Endothelial cell of umbilical vein (primary cell): ENCODE measurements at places on chromosomes 5 and 9.

- DNase-seq, result no peak
Measured at GRCh38 chr5:72380492-72381274, 60.5 kb downstream of the PTCD2 start.

DNA sequence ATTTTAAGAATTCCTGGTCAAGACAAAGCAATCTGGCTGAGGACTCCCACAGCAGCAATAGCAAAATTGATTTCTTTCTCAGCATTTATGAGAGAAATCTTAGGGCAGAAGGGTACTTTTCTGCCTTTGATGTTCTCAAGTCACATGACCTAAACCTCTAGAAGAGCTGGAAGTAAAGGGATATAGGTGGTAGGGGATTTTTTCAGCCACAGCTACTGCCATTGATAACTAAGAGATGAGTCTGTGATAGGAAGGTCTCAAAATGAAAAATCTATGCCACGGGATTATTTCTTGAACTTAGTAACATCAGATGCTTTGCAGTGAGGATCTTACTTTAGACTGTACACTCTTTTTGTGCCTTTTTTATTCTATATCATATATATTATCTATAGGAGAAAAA lies 35.6 kb downstream of the IL6ST start:
- no peak for DNase-seq

GRCh38 chr5:155004138-155004744 lies 9.3 kb upstream of the KIF4B start:
- DNase-seq, result peak; percentile 56

GRCh38 chr9:71925834-71926233 lies 14.4 kb downstream of the C9orf85 start:
- no peak for DNase-seq

GRCh38 chr5:89255845-89256463 lies 373.0 kb upstream of the MEF2C start:
- DNase-seq, result peak; percentile 8

DNA sequence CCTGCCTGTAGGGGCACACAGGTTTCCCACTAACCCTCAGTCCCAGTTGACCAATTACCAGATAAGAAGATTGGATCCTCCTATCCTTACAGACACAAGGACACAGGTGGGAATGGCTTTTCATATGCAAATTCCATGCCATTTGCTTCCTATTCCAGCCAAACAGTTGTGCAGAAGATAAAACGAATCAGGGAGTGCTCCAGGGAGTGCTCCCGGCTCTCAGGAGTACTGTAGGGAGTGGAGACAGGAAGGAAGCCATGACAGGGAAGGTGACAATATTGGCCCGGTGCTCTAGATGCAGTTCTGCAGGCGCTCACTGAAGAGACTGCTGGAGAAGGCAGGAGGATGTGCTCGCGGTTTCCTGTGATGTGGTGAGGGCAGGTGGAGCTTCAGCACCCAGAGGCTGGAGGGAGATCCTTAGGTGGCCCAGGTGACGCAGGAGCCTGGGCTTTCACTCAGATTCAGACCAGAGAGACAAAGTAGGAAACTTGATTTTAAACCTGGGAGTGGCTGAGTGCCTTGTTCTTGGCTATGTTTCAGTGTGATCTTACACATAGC lies 260.0 kb downstream of the AUH start:
- DNase-seq, result no peak

DNA sequence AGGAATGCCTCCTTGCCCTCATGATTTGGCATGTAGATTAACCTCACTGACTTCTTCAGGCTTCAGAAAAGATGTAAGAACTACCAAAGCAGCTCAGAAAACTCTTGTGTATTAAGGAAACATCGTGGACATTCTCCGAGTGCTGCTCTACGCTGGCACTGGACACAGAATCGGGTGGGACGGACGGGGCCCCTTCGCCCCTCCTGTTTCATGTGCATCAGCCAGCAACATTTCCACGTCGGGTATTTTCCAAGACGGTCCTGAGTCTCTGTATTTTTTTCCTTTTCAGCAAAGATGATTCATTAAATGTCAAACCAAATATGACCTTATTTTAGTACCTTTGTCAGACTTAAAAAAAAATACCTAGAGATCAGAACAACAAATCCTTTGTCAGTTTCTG lies 583.6 kb downstream of the CCDC171 start:
- no peak for DNase-seq

GRCh38 chr9:113446323-113446740 lies 17.2 kb upstream of the RGS3 start:
- peak; percentile 79 for DNase-seq

- DNase-seq, result no peak
Measured at GRCh38 chr5:44356231-44356630, 33.0 kb downstream of the FGF10 start.

- no peak for DNase-seq
Measured at GRCh38 chr9:82600536-82601292, 462.2 kb downstream of the RASEF start.

- peak; percentile 17 for DNase-seq
Measured at GRCh38 chr9:124662561-124662960, 108.5 kb downstream of the NR6A1 start.

DNA sequence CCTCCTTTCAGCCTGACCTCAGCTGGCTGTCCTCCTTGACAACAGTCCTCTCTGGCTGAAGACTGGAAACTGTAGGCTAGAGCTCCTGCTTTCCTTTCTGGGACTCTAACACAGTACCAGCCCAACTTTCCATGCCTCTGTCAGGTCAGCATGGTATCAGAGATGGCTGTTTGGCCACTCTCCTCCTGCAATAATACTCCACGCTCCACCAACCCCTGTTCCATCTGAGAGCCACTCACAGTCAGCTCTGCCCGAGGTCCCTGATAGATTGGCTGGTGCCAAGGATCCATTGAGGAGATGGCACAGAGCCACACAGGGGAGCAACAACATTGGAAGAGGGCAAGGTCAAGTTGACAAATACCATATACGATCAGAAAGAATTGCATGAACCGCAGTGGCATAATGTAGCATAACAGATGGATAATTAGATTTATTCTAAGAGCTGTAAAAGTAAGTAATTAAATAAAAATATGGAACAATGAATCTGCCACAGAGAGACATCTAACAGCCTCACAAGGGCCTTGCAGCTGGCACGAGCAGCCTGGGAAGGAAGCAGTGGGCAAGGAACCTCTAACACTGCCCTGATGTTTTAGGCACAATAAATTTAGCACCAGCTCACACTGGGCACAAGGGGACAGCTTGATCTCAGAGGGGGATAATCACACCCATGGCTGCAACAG lies 94.3 kb upstream of the LRRTM2 start:
- no peak for DNase-seq

DNA sequence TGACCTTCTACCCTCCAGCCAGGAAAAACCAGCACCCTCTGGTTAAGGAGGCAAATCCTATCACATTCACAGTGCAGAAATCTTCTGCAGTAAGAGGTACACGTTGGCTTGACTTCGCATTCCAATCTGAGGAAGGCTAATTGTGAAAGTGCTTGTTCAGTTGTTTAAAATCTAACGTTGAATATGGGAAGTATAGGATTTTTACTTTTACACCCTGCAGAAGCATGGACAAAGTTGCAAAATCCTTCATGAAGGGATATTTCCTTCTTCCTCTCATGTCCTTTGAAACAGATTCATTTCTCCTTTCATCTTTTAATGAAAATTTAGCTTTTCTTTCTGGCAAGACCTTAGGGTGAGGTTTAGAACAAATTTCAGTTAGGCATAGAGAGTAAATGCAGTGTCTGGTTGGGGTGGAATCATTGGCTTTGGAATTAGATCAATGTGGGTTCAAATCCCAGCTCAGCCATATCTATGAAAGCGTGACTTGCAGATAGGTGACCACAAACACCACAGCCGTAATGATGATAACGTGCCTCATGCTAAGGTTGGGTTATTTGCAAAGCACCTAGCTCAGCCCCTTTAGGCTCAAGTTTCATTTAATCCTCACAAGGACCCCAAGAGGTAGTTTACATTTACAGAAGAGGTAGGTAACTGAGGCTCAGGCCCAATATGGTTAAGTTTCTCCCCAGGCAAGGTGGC lies 42.2 kb upstream of the C5orf58 start:
- DNase-seq, result no peak

- no peak for DNase-seq
Measured at GRCh38 chr5:136768457-136768856, 403.1 kb upstream of the TRPC7 start.

DNA sequence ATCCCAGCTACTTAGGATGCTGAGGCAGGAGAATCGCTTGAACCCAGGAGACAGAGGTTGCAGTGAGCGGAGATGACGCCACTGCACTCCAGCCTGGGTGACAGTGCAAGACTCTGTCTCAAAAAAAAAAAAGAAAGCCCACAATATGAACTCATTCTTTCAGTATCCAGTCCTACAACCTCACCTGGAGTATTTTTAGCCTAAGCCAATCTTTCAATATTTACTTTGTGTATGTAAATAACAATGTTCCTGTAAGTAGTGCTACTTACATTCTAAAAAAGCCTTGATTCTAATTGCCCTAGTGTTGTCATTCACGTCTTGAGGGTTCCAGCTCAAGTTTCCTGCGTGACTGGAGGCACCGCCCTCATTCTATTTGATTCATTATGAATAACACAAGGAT lies 62.0 kb downstream of the BHMT start:
- DNase-seq, result no peak

DNA sequence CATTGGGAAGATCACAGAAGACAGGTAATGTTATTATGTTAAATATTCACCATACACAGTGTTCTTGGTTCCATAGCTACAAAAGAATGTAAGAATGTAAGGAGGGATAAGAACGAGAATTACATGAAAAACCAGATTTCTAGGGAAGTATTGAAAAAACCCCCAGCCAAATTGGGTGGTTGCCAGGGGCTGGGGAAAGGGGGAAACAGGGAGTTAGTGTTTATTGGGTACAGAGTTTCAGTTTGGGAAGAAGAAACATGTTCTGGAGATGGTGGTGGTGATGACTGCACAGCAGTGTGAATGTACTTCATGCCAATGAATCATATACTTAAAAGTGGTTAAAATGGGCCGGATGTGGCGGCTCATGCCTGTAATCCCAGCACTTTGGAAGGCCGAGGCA lies 40.3 kb downstream of the GLRX start:
- DNase-seq, result no peak

- DNase-seq, result no peak
Measured at GRCh38 chr5:96856371-96856770, 19.9 kb upstream of the ERAP2 start.

DNA sequence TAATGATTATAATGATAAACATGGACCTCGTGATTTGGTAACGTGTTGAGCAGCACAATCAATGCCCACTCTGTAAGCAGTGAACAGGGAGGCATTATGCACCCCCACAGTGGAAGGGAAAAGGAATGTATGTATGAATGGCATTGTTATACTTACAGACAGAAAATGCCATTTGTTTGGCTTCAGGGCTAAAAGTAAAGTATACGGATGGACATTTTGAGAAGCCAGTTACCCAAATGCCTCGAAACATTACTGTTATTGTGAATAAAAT lies 260.2 kb upstream of the PPP1R2B start:
- DNase-seq, result no peak

- no peak for DNase-seq
Measured at GRCh38 chr9:130327070-130327780, 61.7 kb downstream of the HMCN2 start.

DNA sequence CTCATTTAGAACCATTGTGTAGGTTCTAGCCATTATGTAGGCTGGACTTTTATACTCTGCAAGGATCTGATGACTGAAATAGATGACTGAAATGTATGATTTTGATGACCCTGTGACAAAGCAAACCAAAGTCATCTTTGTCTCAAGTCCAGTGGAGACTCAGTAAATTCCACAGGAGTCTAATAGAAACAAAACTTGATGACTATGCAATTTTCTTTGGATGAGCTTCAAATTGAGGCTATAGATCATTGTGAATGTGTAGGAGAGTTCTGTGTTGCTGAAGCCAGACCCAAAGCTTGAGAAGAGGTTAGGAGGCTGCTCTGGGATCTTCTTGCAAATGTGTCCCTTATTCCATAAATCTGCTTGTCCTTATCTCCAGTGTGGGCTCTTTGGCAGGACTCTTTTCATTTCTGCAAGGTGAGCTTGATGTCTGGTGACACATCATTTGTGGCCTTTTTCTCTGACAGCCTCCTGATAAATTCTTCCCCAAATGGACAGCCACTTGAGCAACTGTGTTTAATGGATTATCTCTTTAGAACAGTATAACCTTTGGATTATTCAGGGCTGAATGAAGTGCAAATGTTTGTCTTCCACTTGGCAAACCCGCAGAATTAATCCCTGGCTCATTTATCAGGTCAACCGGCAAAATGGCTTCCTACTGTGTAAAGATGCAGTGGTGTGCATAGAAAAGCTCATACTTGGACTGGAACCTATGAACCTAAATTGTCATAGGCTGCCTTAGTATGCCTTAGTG lies 235.1 kb upstream of the ANKH start:
- no peak for DNase-seq

DNA sequence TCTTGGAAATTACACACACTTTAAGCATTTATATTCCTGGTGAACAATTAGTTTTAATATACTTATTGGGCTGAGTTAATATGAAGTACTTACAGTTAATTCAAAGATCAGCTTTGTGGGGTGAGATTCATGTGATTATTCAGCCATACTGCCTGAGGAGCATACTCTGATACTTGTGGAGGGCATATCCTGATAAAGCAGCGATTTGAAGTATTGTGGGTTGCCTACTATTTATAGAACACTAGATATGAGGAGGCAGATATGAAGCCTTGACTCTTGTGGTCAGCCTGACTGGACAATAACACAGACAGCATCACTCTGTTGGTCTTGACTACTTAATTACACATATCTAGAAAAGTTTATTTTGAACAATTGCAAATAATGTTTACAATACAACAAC lies 27.0 kb upstream of the AGGF1 start:
- DNase-seq, result no peak

DNA sequence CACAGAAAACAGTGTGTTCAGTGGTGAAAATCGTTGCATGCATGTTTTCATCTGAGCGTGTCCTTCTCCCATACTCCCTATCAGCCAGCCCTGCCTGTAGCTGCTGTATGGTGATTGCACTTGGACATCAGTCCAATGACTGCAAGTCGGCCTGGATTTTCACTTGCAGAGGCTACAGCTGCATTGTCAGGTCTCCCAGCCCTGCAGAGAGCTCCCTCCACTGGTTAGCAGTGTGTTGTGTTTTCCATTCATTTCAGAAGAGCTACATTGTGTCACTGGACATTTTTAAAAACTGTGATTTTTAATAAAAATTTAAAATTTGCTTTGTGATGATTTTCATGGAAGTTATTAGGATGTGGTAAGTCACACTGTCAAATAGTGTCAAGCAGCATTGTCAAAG lies 96.6 kb downstream of the SYK start:
- no peak for DNase-seq

GRCh38 chr9:130870491-130871381 lies 25.9 kb downstream of the QRFP start:
- DNase-seq, result no peak
